ENCODE measurements at places on chromosomes 5 and 9. TPM values are rescaled to one million over a fixed set of nuclear protein-coding genes. Genes with fewer than 3 reads are reported as not detected.

DNA sequence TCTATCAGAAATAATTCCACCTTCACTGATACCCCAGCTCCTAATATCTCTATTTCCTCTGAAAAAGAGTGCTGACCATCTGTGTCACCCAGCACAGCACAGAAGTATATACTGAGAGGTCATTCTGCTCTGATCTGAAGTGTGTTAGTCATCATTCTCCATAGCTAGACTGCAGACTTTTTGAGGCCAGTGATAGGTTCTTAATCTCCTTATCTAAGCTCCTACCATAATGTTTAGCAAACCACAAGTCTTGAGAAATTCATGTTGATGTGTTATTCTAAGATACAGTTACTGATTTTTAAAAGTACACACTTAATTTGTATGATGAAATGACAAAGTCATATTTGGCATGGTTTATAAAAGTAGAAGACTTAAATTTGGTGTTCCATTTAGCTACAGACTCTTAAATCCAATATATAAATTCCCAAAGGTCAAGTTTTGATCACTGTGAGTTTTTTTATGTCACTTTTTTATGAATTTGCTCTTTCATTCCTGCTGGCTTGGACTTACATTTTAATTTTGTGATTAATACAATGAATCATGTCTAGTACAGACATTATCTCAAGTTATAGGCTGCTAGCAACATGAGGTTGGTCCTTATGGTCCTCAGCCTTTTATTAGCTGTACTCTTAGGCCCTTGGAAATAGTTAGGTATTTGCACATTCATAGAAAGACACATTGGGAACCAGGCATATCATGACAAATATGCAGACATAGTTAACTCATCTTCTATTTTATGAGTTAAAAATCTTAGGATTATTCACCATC lies 380.8 kb downstream of the EBF1 start:
- DNase-seq = no peak

- DNase-seq = peak; percentile 60
These were observed 1.2 kb downstream of the SGCD start for GRCh38 chr5:156328161-156328560.

- DNase-seq = no peak
These were observed 21.6 kb upstream of the SSBP2 start for GRCh38 chr5:81772488-81772887.

Gene RASGRF2
- 1.1 TPM for polyA plus RNA-seq

Gene SMIM33
- not detected for polyA plus RNA-seq

GRCh38 chr9:33133186-33133585 lies 34.0 kb downstream of the B4GALT1 start:
- DNase-seq = no peak

DNA sequence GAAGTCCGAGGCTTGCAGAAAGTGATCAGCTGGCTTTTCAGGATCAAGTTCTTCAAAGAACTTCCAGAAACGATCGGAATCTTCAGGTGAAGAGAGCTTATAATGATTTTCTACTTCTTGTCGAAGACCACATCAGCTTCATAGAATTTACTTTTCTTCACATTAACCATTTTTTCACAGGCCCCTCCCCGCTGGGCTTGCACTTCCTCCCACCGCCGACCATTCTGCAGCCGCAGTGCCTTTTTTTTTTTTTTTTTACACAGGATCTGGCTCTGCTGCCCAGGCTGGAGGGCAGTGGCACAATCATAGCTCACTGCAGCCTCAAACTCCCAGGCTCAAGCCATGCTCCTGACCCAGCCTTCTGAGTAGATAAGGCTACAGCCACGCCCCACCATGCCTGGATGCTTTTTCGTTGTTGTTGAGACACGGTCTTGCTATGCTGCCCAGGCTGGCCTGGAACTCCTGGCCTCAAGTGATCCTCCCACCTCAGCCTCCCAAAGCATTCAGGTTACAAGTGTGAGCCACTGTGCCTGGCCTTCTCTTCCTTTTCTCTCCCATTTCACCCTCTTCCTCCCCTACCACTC lies 15.3 kb upstream of the RNF130 start:
- DNase-seq = no peak

Gene PCDHA2
- 0.06 TPM for polyA plus RNA-seq

DNA sequence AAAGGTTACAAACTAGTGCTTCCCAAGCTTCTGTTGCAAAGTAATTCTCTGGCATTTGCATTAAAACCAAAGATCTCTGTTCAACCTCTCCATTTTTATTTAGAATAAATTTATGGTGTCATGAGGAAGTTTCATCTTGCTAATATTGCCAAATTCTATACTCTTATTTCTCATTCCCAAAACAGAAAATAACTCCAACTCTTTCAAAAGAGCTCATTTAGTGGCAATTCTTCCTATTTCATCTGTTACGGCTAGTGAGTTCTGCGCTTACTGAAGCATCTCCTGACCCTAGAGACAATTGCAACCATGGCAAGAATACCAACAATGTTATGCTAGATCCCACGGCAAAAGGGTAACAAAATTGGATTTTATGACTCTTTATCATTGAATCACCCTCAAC lies 97.0 kb downstream of the HINT1 start:
- no peak for DNase-seq

Gene PCDHA9
- not detected for polyA plus RNA-seq

- no peak for DNase-seq
These were observed 32.1 kb downstream of the CEMIP2 start for GRCh38 chr9:71736236-71736635.

Gene CSNK1A1
- 132 TPM for polyA plus RNA-seq

GRCh38 chr5:111016801-111017200 lies 54.7 kb upstream of the TSLP start:
- no peak for DNase-seq

DNA sequence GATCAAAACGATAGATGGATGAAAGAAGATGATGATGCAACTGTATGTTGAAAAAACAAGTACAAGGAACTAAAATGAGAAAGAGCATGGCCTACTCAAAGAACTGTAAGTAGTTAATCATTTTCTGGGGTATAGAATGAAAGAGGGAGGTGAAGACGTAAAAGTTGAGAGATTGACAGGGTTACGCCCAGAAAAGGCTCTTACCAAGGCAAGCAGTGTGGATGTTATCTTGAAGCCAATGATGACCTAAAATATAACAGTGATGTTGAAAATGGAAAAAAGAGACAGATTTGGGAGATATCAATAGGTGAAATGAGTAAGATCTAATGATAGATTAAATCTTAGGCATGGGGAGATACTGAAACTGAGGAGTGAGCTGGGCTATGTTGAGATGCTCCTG lies 80.4 kb upstream of the GNAQ start:
- no peak for DNase-seq

Gene MAMDC2
- polyA plus RNA-seq = 5.4 TPM

Gene PCDHGC5
- 1.1 TPM for polyA plus RNA-seq

GRCh38 chr9:5448016-5448415 lies 2.3 kb upstream of the CD274 start:
- no peak for DNase-seq
